NCI-H526 treated with DMSO at 0.1 percent for 48 hours (cell line): ENCODE measurements at places on chromosomes 12 and 14.

DNA sequence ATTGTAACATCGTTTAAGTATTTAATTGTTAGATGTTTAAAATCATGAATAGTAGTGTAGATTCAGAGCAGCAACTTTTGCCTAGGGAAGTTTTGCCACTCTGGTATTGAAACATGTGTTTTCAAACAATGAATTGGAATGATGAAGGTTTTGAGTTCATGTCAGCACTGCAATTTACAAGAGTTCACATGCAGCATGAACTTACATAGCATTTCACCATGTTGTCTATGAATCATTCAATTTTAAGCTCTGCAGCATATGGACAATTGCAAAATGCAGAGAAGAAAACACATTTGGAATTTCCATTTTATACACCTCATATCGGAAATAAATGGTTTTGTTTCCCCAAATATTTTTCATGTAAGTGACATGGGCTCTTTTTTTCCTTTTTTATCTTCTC, 170.7 kb upstream of the CDKN3 start:
- DNase-seq, result no peak

- no peak for DNase-seq
Measured at GRCh38 chr12:59452259-59452658, 143.6 kb upstream of the SLC16A7 start.

DNA sequence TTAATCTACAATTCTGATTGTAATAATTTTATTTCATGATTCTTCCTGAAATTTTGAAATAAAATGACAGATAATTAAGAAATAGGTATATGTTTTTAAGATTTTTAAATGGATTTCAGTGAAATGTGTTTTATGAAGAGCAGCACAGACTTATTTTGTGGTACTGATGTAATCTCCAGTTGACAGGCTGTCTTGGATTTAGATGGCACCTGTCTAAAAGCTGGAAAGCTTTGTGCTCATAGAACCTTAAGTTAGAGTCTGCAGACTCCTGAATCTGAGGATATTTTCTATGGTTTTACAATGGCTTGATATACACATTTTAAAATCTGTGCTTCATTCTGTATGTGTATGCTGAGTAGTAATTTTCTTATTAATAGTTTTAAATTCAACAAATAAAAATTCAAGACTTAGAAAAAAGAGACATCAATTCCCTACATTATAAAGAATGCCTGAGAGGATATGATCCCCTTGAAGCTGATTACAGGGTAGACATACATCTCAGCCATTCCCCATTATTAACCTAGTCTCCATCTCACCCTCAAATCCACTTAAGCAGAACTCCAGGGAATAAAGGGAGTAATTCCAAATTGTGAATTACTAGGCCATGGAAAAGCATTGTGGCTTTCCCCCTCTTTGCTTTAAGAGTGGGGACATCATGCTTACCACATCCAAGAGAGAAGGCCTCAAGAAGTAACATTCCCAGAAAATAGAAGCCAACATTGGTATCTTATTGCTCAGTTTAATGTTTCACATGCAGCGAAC, 33.7 kb upstream of the ACSS3 start:
- DNase-seq, result no peak

DNA sequence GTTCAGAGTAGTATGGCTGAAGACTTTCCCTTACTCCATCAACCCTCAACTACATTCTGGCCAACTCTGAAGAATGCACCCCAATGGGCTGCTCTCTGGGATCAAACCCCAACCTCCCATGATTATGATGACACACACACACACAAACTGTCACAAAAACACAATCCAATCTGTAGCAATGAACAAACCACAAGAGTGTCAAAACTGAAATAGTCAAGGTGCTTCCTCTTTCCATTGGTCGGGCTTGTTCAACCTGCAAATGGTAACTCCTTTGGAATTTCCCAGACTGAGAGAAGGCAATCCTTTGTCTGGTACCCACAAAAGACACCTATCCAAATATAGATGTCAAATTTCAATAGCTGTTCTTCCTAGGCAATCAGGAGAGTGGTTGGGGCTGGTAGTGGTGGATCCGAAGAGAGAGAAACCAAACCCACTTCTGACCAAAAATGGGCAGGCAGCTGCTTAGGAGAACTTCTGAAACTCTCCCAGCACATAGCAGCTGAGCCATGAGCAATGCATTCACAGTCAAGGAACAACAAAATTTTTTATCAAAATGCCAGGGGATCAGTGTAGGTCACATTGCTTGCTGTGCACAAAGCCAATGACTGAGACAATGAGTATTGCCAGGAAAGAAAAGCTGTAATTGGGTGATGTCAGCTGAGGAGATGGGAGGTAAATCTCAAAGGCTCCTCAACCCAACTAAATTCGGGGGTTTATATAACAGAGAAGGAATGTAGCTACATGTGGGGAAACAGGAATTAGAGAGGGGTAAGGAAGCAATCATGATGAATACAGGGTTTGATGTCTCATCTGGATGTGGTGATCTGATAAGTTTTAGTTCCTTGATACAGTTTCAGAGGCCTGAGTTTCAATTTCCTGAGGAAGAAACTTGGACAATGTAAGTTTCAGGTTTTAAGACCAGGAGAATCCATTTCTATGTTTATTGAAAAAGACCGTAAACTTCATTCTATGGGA, 191.4 kb downstream of the KITLG start:
- DNase-seq, result no peak

GRCh38 chr14:56702515-56702914, 107.8 kb downstream of the OTX2 start:
- no peak for DNase-seq

GRCh38 chr12:109582636-109583035, 9.0 kb downstream of the MVK start:
- no peak for DNase-seq
